Activated CD4-positive, alpha-beta T cell treated with anti-CD3 and anti-CD28 coated beads, Interleukin-10, Interleukin-2, amounts not matched to agents 100 ng/mL and 50 ng/mL, durations not matched to agents 16 hours and 8 hours (primary cell): ENCODE measurements at places on chromosomes 3 and 15.

DNA sequence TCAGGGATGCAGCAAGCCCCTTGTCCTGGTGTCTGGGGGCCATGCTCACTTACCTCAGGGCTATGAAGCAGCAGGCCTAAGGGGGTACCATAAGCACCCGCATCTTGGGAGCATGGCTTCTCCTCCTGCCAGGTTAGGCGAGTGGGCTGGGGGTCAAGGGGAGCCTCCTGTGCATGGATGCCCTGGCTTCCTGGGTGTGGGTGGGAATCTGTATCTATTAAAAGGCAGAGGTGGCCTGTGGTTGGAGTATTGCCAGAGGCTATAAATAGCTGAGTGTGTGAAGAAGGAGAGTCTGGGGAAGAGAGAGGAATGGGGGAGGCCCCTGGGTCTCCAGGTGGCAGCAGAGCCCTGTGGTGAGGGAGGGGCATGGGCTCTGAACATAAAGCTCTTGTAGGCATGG is 19.5 kb downstream of the ACVR2B start:
- DNase-seq = no peak

- no peak for DNase-seq
Observed at GRCh38 chr3:145370870-145371269, 790.1 kb downstream of the PLOD2 start.

- DNase-seq = no peak
Observed at GRCh38 chr3:11734-12133, 184.8 kb upstream of the CHL1 start.

GRCh38 chr3:23488618-23489017 is 285.5 kb downstream of the UBE2E2 start:
- DNase-seq = no peak

- DNase-seq = no peak
Observed at GRCh38 chr3:88321363-88322050, 171.7 kb downstream of the C3orf38 start.

- no peak for DNase-seq
Observed at GRCh38 chr15:91593653-91594052, 259.9 kb upstream of the SLCO3A1 start.

GRCh38 chr3:58670506-58671135 is 4.0 kb upstream of the FAM3D start:
- no peak for DNase-seq

DNA sequence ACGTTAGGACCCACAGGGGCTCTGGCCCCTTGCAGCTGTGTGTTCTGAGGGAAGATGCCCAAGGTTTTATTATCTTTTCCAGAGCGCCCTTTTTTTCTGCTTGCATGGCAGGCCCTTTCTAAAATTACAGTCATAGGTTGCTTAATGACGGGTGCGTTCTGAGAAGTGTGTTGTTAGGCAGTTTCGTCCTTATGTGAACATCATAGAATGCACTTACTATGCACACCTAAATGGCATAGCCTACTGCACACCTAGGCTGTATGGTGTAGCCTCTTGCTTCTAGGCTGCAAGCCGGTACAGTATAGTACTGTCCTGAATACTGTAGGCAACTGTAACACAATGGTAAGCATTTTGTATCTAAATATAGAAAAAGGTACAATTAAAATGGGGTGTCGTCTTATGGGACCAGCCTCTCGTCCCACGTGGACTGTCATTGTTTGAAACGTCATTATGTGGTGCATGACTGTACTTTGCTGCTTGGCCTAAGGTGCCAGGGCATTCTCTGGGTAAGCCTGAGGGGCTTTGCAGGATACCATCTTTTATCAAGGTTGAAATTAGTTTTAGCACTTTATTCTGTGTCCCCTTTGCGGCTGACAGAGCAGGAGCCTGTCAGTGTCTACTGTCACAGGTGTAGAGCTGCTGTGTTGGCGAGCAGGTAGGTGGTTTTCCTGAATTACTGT is 10.9 kb downstream of the KLF13 start:
- no peak for DNase-seq

GRCh38 chr15:76576523-76577279 is 240.1 kb downstream of the ISL2 start:
- peak; percentile 53 for DNase-seq

- no peak for DNase-seq
Observed at GRCh38 chr15:25208735-25209134, 230.1 kb downstream of the UBE3A start.

DNA sequence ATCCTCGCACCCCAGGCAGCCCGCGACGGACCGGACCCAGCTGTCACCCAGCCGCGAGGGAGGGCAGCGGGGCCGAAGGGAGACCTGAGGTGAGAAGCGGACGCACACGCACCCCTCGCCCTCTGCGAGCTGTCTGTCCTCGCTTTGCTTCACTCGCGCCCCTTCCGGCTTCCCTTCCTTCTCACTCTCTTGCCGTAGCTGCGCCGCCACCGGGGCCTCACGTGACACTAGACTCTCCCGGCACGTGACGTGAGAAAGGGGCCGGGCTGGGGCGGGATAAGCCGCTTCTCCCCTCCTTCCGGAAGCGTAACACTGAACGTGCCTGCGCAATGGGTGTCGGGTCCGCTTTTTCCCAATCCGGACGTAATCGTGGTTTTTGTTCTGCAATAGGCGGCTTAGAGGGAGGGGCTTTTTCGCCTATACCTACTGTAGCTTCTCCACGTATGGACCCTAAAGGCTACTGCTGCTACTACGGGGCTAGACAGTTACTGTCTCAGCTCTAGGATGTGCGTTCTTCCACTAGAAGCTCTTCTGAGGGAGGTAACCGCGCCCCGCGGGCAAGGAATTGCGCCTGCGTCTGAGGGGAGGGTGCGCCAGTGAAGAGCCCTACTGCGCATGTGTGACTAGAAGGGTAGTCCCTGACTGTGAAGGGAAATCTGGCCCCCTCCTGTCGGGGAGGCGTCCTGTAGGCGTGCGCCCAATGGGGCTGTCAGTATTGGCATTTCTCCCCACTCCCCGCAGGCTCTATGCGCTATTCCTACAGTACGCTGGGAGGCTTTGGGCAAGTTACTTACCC is at the start of the genes ATG3 and SLC35A5:
ATG3 (minus strand) TSS at position 229 of the 796 bp plus-strand sequence. CDS start 434 bp downstream, outside the sequence.
SLC35A5 (plus strand) TSS at position 312 of the 796 bp plus-strand sequence. CDS start 1,359 bp downstream, outside the sequence.
- DNase-seq = peak; percentile 99

- DNase-seq = peak; percentile 62
Observed at GRCh38 chr15:74988007-74988800, 7.2 kb upstream of the SCAMP5 start.
